ENCODE measurements at places on chromosomes 5 and 9.

DNA sequence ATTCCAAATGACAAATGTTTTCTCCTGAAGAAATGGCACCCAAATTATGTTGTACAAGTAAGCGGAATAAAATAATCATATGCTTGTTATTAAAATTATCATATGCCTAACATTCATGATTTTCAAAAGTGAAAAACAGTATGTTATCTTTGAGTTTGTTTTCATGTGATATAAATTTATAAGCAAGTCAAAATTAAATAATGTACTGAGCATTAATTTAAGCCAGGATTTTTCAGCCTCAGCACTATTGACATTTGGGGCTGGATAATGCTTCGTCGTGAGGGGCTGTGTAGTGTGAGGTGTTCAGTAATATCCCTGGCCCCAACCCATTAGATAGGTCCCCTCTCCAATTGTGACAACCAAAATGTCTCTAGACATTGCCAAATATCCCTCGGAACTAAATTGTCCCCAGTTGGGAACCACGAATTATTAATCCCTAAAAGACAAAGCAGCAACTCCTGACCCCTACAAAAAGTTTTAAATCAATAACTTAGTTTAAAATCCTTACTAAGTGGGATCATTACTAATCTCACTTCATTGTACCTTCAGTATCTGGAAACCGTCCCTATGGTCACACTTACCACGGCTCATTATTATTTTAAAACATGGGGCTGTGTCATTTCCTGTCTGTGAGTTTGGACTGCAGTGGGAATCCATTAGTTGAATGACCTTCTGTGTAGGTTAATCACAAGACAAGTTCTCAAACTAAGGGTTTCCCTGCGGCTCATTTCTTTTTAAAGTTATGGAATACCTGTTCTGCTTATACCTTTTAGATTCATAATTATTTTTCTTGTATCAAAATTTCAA, 1.3 kb upstream of the NNT start:
- no peak for DNase-seq

DNA sequence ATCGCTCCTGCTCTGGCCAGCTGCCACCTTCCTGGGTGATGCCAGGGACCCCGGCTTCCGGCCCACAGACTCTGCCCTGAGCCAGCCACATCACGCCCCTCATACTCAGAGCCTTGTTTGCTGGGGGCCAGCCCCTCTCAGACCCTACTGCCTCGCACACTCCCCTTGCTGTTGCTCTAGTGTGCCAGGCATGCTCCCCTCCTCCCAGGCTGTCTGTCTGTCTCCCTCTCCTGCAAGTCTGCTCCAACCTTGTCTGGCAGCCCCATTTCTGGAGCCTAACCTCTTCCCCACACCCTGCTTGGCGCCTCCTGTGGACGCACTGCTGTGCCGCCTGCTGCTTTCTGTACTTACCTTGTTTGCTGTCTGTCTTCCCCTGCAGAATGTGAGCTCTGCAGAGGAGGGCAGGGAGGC, 184.7 kb downstream of the HSPA4 start:
- DNase-seq = no peak

DNA sequence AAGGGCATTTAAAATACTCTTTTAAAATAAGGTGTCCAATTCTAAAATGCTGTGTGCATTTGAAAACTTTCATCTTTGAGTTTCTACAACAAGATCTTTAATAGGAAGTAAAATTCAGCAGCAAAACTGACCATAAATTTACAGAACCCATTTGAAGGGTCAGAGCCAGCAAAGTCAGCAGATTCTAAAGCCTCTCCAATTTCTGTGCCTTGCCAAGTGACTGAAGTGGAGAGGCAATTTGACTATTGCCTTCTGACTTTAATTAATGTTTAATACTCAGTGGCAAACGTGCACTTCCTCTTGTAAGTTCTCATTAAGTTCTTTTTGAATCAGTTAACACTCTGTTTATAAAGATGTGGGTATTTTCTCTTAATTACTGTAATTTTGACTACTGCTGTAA, 155.2 kb downstream of the BAAT start:
- no peak for DNase-seq

DNA sequence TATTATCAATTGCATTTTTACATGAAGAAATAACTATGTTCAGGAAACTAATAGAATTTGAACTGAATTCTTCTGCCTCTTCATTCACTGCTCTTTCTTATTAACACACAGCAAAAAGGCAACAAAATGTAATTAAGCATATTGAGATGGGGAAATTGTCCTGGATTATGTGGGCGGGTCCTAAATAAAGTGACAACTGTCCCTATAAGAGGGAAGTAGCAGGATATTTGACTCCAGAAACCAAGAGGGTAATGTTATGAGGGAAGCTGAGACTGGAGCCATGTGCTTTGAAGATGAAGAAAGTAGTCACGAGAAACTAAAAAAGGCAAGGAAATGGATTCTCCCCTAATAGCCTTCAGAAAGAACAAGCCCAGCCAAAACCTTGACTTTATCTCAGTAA, 311.2 kb upstream of the PIK3R1 start:
- no peak for DNase-seq

GRCh38 chr5:118700510-118700909, 287.8 kb downstream of the DTWD2 start:
- no peak for DNase-seq

DNA sequence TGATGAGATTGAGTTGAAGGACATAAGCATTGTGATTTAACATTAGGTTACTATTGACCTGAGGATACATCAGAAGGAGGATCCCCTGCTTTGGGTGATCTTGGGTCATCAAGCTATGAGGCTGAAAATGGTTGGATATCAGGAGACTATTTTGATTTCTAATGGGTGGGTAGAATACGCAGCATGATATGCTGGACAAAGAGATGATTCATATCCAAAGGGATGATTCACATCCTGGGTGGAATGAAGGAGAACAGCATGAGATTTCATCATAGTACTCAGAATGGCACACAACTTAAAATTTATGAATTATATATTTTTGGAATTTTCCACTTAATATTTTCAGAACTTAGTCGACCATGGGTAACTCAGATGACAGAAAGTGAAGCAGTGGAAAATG, 1759.5 kb upstream of the C9orf72 start:
- no peak for DNase-seq

GRCh38 chr5:9820691-9821449, 190.7 kb upstream of the TAS2R1 start:
- DNase-seq = no peak

DNA sequence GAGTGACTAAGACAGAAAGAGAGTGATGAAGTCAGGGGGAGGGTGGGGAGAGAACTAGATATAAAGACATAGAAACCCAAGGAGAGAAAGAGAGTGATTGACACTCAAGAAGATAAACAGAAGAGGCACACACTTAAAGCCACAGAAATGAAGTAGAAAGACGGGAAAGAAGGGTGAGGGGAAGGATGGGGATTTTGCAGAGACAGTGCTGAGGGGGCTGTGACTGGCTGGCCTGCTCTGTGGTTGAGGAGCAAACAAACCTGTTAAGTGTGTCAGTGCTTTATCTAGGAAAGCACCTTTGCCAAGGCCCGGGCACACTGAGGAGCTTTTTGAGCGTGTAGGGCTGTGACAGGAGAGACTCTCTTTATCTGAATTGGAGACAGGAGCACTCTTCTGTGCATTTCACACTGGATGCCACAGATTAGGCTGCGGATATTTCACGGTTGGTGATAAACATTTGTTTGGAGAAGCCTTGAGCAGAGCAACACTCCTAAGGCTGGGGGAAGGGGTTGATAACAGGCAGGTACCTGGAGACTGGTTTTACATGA, 109.1 kb downstream of the DOCK2 start:
- no peak for DNase-seq

DNA sequence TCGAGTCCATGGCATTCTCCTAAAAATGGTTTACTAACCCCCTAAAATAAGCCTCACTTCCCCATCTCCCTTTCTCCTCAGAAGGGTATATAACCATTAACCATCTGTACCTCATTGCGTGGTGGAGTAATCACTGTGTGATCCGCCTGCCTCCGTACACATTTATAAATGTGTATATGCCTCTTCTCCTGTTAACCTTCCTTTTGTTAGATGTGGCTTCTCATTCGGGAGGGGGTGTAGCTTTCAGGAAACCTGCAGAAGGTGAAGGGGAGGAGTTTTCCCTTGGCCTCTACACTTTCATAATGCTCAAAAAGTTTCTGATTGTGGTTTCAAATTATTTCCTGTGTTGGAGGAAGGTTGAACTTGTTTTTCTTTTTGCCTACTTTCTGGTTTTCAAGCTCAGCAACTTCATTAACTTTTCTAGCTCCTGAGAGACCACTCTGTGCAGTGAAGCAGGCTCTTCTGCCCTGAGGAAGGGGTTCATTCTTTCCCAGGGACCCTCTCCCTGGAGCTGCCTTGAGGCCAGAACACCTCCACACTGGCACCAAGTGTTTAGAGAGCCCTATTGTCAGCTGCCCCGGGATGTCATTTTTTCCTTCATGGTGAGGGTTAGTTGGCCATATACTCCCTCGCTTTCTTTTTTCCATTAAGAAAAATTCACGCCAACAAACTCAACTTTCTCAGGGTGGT, 46.9 kb downstream of the RASGRF2 start:
- DNase-seq = peak; percentile 34

DNA sequence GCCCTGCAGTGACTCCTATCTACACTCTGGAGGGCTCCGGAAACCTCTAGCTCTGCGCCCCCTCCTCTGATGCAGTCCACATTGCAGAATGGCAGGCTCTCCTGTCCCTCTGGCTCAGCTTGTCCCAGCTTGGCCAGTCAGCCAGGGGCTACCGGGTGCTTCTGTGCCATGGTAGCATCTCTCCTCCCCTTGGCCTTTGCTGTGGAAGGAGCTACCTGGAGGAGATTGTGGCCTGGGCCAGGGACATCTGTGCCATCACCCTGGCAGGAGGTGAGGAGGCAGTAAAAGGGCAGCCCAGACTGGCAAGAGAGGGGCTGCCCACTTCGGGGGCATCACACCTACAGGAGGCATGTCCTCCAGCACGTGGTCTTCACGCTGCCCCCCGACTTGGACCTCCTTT, 38.1 kb upstream of the FCN1 start:
- DNase-seq = no peak

DNA sequence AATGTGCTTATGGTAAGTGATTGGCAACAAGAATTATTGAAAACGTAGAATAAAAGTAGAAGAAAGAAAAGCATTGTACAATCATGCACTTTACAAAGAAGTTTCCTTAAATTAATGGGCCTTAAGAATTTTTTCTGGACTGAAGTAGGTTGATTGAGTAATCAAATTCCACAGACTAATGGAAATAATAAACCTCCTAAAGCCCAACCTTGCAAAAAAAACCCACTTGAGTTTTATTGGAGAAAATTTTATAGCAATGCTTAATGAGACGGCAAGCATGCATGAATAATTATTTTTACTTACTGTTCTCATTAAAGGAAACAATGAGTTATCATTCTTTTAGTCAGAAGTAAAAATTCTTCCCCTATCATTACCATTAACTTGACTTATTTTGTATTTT, 676.1 kb upstream of the C9orf72 start:
- no peak for DNase-seq

DNA sequence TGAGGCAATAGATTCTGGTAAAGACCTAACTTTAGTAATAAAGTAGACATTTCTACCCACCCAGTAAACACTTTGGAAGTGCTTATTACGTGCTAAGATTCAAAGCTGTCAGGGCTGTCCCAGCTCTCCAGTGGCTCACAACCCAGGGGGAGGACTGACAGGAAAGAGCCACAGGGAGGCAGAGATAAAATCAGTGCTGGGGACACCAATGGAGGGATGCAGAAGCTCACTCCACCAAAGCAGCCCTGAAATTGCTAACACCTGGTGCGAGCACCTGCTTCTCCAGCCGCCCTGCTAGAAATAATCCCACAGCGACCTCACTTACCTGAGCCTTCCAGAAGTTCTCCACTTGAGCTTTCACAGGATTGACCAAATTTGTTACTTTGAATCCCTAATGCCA, 501.0 kb downstream of the BNC2 start:
- no peak for DNase-seq

GRCh38 chr9:101739311-101739710, 864 bp upstream of the GRIN3A start:
- no peak for DNase-seq

- DNase-seq = no peak
These were observed 20.0 kb upstream of the SCGB3A1 start for GRCh38 chr5:180611140-180611850.

- DNase-seq = peak; percentile 15
These were observed 859 bp downstream of the CSNK1G3 start for GRCh38 chr5:123512611-123513461.

GRCh38 chr5:123080215-123080614, 8.8 kb upstream of the PRDM6 start:
- DNase-seq = no peak

DNA sequence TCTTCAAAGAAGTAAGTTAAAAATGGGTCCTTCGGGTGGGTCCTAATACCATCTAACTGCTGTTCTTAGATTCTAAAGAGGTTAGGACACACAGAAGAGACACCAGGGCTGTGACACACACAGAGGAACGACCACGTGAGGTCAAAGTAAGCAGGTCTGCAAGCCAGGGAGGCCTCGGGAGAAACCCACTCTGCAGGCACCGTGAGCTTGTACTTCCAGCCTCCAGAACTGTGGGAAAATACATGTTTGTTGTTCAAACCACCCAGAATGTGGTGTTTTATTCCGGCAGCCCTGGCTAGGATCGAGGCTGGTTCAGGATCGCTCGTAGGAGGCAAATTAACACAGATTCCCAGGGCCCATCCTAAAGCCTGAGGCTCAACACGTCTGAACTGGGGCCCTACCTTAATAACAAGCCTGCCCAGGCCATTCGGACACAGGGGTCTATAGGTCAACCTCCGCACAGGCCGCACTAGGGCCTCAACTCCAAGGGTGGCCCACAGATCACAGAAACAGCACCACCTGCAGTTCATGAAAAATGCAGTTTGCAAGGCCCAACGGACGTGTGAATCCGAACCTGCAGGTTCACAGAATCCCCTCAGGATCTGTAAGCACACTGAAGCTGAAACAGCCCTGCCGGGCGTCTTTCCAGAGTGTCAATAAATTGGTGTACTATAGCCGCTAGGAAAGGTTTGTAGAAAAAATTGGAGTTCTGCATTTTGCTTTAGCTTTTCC, 7.1 kb downstream of the MED10 start:
- no peak for DNase-seq

DNA sequence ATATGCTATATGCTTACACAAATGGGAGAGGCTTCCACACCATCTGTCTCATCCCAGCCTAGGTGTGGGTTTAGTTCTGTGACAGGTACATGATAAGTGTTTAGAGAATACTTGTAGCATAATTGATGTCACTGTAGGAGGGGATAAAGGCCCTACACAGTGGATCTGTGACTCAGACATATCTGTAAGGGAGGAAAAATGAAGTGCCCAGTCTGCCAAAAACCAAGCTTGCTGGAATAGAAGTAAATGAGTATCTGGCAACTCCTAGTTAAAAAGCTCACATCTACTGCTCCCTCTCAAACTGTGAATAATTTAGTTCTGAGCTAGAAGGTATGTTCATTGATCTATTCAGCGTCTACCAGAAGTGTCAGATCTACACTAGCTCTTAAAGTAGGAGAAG, 38.9 kb upstream of the FAM174A start:
- no peak for DNase-seq

All from activated CD4-positive, alpha-beta T cell treated with anti-CD3 and anti-CD28 coated beads, Interleukin-2, amount 50 U/mL, for 1 hour (primary cell).